ENCODE measurements at places on chromosomes 7 and 10. TPM values are rescaled to one million over a fixed set of nuclear protein-coding genes. Genes with fewer than 3 reads are reported as not detected.

GRCh38 chr7:30831936-30832335 is 60.7 kb downstream of the MINDY4 start:
- peak; percentile 2 for DNase-seq

- no peak for DNase-seq
Measured at GRCh38 chr10:31926160-31926559, 2.5 kb downstream of the ARHGAP12 start.

DNA sequence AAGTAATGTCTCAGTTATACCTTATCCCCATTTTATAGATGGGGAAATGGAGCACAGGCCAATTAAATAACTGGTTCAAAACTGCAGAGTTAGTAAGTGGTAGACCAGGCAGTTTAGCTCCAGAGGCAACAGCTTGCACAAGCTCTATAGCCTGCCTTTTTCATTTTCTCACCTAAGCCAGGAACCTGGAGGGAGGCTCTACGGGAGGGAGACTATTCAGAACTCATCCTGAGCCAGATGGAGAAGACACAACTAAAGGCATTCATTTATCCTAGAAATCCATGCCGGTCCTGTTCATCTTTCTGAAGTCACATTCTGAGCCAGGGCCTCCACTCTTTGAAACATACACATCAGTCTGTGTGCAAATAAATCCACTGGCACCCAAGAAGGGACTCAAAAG is 103.2 kb downstream of the CALN1 start:
- DNase-seq: no peak

GRCh38 chr7:508461-509170 is 11.0 kb downstream of the PDGFA start:
- DNase-seq: no peak

GRCh38 chr10:97042716-97043562 is 142.8 kb downstream of the SLIT1 start:
- DNase-seq: no peak

DNA sequence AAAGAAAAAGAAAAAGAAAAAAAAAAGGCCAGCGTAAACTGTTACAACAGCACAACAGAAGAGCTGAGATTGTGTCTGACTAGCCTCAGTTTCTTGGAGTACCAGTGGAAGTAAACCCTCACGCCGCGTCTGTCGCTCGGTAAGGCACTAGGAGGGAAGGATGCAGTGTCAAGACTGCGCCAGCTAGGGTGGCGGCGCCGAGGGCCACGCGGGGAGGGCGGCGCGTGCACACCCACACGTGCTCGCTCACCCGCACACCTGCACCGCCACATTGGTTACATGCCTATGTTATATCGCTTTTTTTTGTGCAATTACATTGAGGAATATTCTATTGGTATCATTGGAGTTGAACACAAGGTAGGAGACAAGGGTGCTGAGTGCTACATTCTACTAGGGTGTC is 48.2 kb downstream of the CLEC2L start:
- DNase-seq: no peak

DNA sequence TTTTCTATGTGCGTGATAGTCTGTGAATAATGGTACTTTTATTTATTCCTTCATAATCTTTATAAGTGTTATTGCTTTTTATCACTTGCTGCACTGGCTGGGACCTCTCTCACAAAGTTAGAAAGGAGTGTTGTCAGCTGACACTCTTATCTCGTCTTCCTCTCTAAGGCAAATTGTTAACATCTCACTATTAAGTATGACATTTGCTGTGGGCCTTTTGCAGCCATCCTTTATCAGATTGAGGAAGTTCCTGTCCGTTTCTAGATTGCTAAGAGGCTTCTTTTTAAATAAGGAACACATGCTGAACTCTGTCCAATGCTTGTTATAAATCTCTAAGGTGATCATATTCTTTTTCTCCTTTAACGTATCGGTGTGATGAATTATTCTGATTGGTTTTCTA is 27.4 kb upstream of the DIP2C start:
- DNase-seq: no peak

DNA sequence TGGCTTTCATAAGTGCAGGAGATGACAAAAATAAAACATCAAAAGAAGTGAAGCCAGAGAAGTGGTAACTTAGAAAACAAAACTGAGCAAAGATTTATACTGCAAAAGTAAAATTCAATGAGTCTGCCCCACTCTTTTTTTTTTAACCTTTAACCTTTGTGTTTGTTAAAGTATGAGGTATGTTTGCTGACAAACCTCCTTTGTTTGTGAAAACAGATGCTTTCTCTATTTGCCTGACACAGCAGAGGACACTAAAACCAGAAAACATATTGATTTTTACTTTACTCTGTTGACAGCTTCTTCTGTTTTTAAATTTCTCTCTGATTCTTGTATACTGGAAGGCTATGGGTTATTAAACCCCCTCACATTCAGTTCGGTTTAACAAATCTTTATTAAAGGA is 57.6 kb downstream of the SGMS1 start:
- no peak for DNase-seq

DNA sequence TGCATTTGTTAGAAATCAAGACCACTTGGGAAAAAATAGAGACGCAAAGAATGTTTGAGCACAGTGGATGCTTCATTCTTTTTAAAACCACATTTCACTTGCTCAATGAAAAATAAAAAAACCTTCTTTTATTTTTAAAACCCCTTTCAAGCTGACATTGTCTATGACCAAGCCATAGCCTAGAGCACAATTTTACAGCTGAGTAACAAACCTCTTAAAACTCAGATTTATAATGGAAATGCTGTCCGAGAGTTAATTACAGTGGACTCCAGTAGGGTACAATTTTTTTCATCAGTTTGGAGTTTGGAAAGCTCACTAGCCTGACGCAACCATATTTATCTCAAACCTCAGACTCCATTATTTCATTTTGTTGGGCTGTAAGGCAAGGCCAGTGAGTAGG is 116.3 kb downstream of the RNLS start:
- no peak for DNase-seq

GRCh38 chr10:20144268-20144667 is 328.0 kb downstream of the PLXDC2 start:
- DNase-seq: no peak

- DNase-seq: peak; percentile 77
Measured at GRCh38 chr10:7475046-7475911, 64.4 kb upstream of the SFMBT2 start.

- no peak for DNase-seq
Measured at GRCh38 chr7:157945401-157945800, 608.6 kb downstream of the DNAJB6 start.

DNA sequence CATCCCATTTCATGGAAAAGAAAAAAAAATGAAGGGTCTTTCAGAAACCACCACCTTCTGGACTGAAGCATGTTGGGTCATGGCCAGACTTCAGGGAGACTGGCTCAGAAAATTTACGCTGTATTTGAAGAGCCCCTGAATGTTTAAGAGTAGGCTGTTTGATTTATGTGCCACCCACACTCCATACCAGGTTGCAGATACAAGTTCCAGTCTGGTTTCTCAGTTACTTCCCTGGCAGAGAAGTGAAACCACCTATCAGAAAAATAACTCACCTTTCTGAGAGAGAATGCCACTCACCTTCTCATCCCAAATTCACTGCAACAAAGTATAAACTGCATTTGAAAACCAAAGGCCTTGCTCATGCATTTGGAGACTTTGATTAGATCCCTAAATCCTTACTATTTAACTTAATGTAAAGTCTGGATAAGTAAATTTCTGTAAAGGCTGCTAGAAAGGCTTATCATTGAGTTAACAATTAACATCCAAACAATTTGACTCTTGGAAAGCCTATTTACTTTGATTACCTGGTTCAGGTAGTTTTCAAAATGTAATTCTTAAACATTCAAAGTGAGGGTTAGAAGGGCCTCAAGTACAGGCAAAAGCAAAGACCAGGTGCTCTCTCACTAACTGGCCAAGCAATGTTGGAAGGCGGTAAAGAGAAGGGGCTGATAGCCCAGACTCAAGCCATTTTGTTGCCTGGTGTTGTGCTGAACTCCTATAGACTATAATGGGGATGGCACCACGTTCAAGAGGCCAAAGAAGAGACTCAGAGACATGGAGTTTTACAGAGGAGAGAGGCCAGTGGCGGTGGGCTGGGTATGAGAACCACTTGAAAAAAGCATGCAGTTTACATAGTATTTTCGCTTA is 12.8 kb upstream of the ADD3 start:
- DNase-seq: no peak

DNA sequence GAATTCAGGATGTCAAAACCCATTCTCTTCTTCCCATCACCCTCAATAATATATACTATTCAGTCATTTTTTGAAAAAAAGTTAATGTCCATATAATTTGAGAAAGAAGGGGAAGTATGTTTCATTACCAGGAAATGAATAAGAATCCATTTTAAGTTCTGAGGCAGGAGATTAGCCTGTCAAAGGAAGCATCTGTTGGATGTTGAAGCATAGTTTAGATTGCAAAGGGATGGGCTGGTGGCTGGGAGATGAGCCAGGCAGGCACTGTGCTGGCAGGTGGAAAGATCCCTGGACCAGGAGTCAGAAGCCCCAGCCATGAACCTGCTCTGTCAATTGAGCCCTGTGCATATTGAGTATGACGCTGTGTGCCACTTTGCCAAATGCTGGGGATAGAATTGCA is 48.4 kb upstream of the CRTAC1 start:
- no peak for DNase-seq

DNA sequence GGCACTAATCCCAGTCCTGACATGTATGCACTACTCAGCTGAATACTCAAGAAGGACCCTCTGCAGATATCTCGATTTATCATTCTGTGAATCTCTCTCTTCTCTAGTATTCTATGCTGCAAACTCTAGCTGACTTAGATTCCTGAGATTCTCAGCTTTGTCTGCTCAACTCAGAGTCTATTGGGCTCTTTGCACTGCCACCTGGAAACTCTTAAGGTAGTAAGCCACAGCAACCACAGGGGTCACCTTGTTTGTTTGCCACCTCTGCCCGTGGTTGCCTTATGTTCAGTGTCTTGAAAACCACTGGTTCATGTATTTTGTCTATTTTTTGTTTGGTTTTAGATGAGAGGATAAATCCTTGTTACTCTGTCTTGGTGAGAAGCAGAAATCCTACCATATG is 72.9 kb downstream of the SP8 start:
- DNase-seq: peak; percentile 48

- DNase-seq: no peak
Measured at GRCh38 chr10:61547297-61547696, 94.1 kb upstream of the TMEM26 start.

- peak; percentile 49 for DNase-seq
Measured at GRCh38 chr10:22810643-22811465, 96.5 kb upstream of the PIP4K2A start.

DNA sequence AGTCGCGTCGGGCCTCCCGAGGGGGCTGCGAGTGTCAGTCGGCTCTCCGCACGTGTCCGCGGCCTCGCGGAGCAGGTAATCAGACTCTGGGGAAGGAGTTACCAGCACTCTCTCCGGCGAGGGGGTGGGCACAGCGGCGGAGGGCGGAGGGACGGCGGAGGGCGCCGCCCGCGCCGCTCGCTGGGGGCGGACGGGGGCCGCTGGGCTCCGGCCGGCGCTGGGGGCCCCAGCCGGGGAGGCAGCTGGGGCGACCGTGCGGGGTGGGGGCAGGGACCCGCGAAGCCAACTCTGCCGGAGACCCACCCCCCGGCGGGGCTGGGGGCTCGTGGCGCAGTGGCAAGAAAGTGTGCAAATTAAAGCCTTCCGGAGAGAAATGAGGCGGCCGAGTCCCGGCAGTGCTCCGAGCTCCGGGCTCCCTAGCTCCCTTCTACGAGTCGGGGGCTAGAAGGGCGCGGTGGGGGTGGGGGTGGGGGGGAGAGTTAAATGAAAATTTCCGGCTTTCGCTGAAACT is at the start of gene CDK6:
TSS of gene CDK6 (minus strand) at position 85 of the 511 bp plus-strand sequence. CDS start 3,250 bp downstream, outside the sequence.
- peak; percentile 67 for DNase-seq

GRCh38 chr10:79492839-79493238 is 19.5 kb upstream of the EIF5AL1 start:
- DNase-seq: no peak

DNA sequence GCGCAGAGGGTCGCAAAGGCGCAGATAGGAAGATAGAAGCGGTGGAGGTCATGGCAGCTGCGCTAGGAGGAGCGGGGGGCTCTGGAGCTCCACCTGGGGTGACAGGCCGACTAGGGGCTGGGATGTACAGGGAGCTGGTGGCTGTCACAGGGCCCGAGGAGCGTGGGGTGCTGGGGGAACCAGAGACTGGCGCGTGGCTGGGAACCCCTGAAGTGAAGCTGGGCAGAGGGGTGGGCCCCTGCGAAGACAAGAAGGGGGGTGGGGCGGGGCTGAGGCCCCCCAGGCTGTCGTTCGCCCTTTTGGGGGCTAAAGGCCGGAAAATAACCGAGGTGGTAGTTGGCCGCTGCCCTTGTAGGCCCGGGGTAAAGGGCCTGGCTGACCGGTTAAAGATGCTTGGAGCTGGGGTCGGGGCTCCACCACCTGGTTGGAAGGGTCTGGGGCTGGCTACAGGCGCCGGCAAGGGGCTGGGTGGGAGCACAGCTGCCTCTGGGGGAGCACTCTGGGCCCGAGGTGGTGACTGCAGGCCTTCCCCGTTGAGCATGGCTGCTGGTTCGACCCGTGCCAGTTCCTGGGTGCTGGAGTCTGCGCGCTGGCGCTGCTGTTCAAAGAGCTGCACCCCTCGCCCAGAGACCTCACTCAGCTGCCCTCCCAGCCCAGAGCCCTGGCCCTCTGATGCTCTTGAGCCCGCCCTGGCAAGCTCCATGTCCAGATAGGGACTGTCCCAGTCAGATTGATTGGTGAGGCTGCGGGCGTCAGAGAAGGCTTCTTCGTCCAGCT is 6.8 kb upstream of the MYOZ1 start:
- peak; percentile 43 for DNase-seq

- DNase-seq: no peak
Measured at GRCh38 chr7:47758546-47758945, 176.6 kb upstream of the TNS3 start.

DNA sequence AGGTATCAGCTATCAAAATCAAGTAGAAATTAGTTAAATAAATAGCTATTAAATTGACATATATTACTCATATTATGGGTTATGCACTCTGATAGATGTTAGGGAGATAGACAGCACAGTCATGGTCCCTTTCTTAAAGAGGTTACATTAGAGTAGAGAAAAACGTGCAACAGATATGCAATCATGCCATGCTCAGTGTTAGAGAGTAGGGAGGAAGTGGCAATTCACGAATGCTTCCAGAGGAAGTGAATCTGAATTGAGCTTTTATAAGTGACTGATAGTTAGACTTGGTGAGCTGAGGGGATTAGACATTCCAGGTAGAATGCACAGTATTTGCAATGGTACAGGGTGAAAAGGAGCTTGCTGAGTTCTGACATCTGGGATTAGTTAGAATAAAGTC is 349.8 kb downstream of the NXPH1 start:
- no peak for DNase-seq

GRCh38 chr10:32234471-32234870 is 112.5 kb downstream of the EPC1 start:
- no peak for DNase-seq

- DNase-seq: no peak
Measured at GRCh38 chr7:37832194-37832593, 16.2 kb upstream of the NME8 start.

- DNase-seq: no peak
Measured at GRCh38 chr7:14207138-14207537, 217.7 kb upstream of the ETV1 start.

GRCh38 chr10:18685555-18685954 is 26.3 kb downstream of the ARL5B start:
- DNase-seq: no peak

- DNase-seq: peak; percentile 75
Measured at GRCh38 chr7:2608921-2609411, 22.8 kb upstream of the TTYH3 start.

PON3 gene
- total RNA-seq: not detected

SPDYE2 gene
- not detected for total RNA-seq

PROSER2 gene
- 13.7 TPM for total RNA-seq

GNGT1 gene
- 0.44 TPM for total RNA-seq

OPN4 gene
- not detected for total RNA-seq

RAB19 gene
- 14.4 TPM for total RNA-seq

PLXDC2 gene
- total RNA-seq: 38.7 TPM

HTRA1 gene
- total RNA-seq: 11.1 TPM

SPACDR gene
- not detected for total RNA-seq

CPA4 gene
- not detected for total RNA-seq

SLC18A2 gene
- 3.0 TPM for total RNA-seq
